ENCODE measurements at places on chromosomes 1 and 21.

DNA sequence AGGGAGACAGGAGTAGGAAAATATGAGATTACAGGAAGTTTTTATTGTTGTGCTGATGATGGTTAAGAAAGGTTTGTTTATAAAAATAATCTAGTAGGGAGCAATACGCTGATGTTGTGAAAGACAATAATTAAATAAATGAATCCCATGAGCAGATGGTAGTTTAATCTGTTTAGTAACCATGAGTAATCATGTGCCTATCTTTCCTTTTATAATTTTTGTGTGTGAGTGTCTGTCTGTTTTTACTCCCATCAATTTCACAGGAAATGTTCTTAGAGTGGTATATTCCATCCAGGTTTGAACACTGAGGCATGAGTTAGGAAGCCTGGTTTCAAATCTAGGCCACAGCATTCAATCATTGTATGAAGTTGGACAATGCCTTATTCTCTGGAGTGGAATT, 180.5 kb downstream of the OLFM3 start:
- DNase-seq, result no peak

DNA sequence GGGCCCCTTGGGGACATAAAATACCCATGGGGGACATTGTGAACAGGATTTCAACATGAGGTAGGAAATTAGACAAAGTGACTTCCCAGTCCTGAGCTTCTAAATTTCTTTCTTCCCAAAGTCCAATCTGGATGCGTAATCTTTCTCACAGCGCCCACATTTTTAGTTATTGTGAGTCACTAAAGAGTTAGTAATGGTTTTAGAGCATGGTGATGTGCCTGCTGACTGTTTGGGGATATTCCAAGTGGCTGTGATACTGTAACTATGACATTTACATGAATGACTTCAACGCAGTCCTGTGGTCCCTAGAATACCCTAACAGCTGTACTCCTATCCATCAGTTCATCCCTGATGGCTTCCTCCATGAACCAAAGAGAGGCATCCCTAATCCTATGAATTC, 224.0 kb upstream of the COA6 start:
- DNase-seq, result no peak

DNA sequence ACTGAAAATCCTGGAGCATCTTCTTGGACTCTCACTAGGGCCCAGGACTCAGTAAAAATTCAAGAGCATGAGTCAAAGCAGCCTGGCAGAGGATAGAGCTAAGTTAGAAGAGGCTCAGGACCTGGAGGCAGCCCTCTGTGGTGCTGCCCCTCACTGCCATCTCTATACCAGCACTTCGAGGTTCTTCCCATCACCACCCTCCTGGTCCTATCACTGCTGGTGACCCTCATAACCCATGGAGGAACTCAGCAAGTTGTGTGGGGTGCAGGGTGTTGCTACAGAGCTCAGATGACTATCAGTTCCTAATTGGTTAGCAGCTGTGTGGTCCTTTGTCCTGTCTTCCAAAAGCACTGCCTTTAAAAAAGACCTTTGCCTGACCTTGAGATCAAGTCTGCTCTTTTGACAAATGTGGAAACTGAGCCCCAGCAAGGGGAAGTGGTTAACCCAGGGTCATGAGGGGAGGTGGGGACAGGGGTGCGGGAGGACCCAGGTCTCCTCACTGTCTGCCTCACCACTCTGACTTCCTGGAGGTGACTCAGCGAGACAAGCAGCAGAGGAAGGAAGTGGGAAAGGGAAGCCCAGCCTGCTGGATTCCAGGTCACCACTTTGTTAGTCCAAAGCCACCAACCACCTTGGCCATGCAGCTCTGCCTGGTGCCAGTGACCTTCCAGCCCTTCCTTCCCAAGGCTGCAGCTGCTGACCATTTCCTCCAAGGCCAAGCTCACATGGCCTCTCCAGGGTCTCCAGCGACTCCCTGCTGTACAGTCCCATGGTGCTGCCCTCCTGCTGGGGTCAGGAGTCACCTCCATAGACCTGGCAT, 199.4 kb upstream of the EDN2 start:
- peak; percentile 43 for DNase-seq

DNA sequence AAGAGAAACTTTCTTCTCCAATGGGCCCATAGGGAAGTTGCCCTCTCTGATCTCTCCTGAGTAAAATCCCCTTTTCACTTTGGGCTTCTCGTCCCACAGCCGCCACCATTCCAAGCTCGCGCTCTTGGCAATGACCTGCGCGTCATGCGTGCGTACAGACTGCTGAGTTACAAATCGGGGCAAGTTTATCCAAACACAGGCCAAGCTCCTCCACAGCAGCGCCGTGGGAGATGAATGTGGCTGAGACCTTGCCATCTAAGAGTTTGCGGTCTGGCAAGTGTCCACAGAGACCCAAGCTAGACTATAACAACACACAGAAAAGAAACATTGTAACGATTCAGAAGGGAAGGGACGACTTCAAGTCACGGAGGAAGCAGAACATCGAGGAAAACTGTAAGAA, 116.3 kb upstream of the SOD1 start:
- no peak for DNase-seq

DNA sequence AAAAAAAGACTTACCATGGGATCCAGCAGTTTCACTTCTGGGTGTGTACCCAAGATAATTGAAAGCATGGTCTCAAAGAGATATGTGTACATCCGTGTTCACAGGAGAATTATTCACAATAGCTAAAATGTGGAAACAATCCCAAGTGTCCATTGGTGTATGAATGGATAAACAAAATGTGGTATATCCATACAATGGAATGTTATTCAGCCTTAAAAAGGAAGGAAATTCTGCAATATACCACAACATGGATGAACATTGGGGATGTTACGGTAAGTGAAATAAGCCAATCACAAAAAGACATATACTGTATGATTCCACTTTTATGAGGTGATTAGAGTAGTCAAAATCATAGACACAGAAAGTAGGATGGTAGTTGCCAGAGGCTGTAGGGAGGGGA, 7.0 kb upstream of the TUT4 start:
- DNase-seq, result no peak

DNA sequence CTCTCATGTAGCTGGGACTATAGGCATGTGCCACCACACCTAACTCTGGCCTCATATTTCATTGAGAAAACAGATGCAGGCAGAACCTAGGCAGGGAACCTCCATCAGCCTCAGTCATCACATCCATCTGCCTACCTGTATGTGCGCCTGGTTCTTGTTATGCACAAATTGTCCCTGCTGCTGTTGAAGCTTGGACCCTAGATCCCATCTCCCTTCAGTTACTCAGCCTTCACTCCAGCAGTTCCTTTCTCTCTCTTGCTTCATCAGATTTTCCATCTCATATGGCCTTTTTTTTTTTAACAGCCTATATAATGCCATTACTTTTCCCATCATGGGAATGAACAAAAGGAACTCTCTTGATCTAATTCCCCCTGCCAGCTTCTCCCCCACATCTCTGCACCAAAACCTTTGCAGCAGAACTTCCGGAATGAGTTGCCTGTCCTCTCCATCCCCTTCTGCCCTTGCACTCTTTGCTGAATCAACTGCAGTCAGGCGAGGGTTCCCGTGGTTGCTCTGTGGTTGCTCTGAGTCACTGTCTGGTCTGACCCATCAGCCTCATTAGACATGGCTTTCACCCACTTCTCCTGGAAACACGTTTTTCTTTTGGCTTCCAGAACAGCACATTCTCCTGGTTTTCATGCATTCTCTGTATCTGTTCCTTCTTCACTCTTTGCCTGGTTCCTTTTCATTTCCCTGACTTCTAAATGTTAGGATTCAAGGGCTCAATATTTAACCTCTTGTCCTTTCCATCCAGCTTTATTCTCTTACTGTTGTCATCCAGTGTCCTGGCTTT, 41.5 kb downstream of the UBE4B start:
- peak; percentile 83 for DNase-seq

- DNase-seq, result peak; percentile 66
These were observed 33.4 kb upstream of the TENT5B start for GRCh38 chr1:27045973-27046558.

DNA sequence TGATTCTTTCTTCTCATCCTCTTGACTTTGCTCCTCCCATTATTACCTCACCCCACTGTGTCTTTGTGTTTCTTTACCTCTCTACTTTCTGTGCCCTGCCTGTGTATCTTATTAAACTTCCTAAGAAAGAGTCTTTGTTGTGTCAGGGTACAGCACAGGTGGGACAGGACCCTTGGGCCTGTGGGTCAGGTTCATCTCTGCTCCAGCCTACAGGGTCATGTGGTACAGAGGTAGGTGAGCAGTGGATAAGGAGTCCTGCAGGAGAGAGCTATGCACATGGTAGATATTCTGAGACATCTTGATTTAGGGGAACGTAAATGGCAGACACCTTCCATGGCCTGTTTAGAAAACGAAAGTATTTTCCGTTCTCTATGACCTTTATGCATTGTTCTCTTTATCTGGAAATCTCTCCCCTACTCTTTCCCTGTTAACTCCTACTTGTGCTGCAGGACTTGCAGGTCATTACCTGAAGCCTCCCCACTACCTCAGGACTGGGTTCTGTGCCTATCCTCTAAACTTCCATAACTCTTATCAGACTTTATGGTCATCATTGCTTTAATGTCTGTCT, 9.9 kb downstream of the GIPC2 start:
- DNase-seq, result no peak

DNA sequence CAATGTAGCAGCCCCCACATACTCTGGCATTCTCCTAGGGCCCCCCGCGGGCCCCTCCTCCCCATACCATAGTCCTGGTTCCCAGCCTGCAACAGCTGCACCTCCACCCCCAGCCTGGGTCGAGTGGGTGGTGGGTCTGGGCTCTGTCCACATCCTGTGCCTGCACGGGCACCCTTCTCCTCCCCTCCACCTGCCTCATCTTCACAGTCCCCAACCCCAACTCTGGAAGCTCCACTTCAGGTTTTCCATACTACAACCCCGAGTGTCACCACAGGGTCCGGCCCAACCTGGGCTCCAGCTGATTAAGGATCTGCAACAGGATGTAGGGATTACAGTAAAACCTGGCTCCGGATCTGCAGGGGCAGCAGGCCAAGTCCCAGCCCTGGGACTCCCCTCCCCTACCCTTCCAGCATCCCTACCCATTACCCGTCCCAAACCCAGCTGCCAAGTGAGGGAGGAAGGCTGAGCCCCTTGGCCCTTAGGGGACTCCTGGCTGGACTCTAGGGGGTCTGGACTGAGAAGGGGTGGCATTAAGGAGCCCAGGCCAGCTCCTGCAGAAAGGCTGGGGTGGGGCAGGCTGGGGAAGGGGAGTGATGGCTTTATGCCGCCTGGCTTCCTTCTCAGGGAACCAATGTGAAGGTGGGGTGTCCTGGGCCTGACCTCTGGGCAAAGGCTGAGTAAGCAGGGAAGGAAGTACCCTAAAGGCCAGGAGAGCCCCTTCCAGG, 116.8 kb downstream of the CASZ1 start:
- DNase-seq, result peak; percentile 61

GRCh38 chr1:234239936-234240335, 133.3 kb upstream of the COA6 start:
- no peak for DNase-seq

DNA sequence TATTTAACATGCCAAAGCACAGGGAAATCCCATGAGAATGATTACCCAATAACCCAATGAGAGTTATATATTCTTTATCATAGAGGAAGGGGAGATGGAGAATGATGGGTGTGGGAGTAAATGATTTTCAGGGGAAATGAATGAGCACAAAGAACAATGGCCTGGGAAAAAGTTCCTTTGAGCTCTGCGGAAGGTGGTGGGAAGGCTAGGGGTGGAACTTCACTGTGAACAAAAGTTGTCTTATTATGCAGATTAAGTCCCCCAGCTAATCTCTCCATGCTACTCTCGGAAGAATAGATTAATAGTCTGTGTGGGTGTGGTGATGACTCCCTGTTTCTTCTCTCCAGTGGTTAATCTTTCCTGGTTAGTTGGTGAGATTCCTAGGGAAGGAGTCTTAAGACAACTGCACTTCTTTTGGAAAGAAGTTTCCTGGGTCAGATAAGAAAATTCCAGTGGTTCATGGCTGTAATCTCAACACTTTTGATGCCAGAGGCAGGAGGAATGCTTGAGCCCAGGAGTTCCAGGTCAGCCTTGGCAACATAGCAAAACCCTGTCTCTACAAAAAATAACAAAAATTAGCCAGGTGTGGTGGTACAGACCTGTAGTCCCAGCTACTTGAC, 71.6 kb downstream of the DNTTIP2 start:
- no peak for DNase-seq

DNA sequence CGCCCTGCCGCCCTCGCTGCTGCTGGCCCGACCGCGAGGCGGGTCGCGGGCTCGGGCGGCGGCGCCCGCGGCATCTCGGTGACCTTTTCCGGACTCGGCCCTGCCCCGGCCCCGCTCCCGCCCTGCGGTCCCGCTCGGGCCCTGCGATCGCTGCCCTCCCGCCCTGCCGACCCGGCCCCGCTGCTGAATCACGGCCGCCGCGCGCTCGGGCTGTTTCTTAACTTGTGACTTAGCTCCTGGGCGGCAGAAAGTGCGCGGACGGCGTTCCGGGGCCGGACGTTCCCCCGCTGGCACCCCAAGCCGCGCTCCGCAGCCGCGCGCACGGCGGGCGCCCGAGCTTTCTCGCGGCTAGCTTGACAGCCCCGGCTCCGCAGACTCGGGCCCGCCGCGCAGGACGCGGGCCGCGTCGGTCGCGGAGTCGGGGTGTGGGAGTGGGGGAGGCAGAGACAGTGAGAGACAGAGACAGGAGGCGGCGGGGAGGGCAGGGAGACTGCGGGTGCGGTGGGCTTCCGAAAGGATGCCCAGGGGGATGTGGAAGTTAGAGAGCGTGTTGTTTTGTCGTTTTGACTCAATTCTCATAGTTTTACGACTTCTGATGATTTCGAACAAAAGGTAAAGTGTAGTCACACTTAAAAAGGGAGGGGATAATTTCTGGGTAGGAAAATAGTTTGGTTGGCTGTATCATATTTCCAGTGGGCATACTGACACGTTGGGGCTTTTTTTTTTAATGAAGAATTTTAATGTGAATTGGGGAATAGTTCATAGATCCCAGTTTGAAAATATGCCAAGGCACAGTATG, 49.8 kb downstream of the PRDM2 start:
- DNase-seq, result peak; percentile 66

DNA sequence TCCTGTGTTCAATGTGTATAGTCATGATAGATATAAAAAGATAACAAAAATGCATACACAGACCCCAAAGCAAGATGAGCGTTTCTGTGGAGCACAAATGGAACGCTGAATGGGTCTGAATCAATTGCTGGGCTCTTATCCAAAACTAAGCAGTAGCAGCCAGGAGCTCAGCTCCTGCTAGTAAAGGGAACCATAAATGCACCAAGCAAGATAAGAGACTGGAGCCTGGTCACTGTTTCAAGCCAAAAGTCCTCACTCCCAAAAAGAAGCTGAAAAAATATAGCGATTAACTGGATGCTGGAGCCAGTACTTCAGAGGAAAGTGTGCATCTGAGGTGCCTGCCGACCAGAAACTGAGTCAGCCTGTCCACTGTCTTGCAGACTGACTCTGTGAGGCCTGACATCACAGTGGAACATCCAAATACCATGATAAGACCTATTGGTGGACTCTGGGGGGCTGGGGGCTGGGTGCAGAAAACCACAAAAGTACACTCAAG, 68.9 kb downstream of the LRRC8C start:
- DNase-seq, result peak; percentile 90

DNA sequence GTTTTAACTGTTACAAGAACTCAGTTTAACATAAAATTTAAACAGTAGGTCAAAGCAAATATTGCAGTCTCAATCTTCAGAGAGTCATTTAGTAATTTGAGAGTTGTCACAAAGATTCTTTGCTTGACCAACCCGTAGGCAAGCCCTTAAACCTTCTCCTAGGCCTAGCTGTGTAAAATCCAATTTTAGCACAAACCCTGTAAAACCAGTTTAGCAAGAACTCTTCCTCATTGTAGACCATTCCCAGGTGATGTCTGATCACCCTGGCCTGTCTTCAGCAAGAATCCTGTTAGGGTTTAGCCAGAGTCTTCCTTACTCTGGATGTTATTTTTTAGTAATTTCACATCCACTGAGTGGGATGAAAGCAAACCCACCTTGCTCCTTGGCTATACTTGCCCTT, 30.1 kb downstream of the LRIG2 start:
- DNase-seq, result no peak

Data from hematopoietic multipotent progenitor cell treated with erythropoietin and hydrocortisone succinate and interleukin-3 and kit ligand, for 6 days (in vitro differentiated cells).